ENCODE measurements at places on chromosomes 3 and 15.

DNA sequence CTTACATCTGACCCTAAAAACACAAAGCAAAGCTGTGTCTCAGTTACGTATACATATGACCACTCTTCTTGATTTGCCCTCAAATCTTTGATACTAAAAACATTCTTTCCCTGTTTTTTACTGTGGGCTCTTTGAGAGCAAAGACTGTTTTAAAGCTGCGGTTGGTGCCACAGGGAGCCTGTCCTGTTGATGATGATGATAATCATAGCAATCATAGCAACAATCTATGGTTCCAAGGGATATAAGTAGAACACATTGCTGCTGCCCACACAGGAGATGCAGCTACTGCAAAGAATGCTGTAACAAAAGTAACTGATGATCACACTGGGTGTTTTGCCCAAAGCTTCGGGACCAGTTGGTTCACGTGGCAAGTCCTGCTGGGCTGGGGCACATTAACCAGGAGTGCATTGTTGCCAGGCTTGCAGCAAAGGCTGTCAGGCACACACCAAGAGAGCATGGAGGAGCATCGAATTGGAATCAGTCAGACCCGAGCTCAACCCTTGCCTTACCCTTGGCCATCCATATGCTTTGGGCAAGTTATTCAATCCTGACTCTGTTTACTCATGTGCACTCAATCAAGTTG lies 131.4 kb upstream of the EIF1B start:
- no peak for DNase-seq

- no peak for DNase-seq
These were observed 413.0 kb upstream of the RBMS3 start for GRCh38 chr3:28867836-28868235.

DNA sequence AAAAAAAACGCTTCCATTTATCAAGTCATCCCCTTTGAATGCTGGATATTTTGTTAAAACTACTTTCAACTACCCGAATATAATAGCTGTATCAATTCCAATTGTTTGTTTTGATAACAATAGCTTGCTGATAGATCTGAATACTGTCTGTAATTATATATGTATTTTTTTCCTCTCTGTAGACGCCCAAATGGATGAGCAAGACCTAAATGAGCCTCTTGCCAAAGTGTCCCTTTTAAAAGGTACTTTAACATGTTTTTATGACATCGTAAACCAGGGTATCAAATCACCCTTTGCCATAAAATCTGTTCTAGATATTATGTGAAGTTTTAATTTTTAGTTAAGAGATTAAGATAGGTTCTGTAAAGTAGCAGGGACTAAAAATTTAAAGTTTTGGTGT lies 111.5 kb upstream of the FLNB start:
- no peak for DNase-seq

DNA sequence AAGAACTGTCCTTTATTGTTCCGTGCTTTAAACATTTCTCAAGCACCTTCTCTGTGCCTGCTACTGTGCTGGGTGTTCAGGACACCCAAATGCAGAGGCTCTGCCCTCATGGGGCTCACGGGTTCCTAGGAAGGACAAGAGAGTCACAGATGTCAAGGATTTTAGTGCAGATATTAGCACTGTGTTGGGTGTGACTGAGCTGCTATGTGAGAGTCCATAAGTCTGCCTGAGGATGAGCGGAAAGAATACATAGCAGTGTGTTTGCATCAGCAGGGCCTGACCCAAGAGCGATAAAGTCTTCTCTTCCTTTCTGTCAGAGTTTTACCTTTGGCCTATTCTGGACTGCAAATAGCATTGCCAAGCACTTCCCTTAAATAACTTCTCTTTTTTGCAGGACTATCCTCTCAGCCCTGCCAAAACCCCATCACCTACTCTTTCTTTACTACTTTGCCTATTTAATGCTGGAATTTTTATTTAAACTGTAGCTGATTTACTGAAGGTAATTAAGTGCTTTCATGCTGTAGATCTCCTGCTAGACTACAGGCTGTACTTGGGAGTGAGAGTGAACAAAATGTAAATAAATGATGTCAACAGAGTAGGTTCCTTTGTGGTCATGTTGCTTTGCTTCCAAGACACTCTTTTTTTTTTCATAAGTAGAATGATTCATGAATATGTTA lies 459.4 kb upstream of the TPRG1 start:
- no peak for DNase-seq

GRCh38 chr3:133868186-133868585 lies 27.5 kb downstream of the RAB6B start:
- DNase-seq: no peak

GRCh38 chr15:69389426-69389825 lies 24.7 kb upstream of the KIF23 start:
- no peak for DNase-seq

GRCh38 chr15:99574048-99574447 lies 8.3 kb downstream of the MEF2A start:
- DNase-seq: no peak

GRCh38 chr3:37773911-37774310 lies 87.8 kb upstream of the CTDSPL start:
- DNase-seq: no peak

DNA sequence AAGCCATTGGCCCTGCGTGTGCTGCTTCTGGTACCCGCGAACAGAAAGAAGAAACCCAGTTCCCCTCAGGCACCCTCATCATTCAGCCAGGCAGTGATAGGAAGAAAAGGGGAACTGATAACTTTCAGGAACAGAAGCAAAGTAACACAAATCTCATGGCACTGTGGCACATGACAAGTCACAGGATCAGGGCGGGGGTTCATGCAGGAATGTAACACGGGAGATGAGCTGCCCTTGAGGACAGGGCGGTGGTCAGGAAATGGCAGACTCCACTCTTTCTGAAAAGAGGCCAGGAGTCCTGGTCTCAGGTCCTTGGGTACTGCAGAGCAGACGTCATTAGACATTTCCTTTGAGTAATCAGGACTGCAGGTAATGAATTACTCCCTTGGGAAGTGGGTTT lies 95.5 kb downstream of the CCNL1 start:
- no peak for DNase-seq
